ENCODE measurements at places on chromosomes 4 and X.
A peak's percentile ranks its signal among the peaks of the same experiment; 100 is the strongest.

DNA sequence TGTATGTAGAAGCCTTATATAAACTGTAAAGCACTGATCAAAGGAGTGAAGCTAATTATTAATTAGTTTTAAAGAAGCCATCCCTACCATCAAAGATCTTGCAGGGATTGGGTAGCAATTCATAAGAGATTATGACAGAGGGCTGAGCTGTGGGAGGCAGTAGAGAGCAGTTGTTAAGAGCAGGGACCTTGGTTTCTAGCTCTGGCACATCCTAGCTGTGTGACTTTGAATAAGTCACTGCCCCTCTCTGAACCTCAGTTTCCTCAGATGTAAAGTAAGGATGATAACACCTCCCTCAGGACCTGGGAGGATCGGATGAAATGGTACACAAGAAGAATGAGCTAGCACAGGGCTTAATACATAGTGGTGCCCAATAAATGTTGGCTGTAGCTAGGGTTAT, 45.4 kb downstream of the APLN start:
- DNase-seq = no peak

GRCh38 chr4:149738156-149738555, 77.5 kb downstream of the IQCM start:
- DNase-seq = no peak

- no peak for DNase-seq
Observed at GRCh38 chrX:153477901-153478300, 7.5 kb upstream of the HAUS7 start.

GRCh38 chr4:98728433-98728832, 70.0 kb upstream of the TSPAN5 start:
- peak; percentile 46 for DNase-seq

DNA sequence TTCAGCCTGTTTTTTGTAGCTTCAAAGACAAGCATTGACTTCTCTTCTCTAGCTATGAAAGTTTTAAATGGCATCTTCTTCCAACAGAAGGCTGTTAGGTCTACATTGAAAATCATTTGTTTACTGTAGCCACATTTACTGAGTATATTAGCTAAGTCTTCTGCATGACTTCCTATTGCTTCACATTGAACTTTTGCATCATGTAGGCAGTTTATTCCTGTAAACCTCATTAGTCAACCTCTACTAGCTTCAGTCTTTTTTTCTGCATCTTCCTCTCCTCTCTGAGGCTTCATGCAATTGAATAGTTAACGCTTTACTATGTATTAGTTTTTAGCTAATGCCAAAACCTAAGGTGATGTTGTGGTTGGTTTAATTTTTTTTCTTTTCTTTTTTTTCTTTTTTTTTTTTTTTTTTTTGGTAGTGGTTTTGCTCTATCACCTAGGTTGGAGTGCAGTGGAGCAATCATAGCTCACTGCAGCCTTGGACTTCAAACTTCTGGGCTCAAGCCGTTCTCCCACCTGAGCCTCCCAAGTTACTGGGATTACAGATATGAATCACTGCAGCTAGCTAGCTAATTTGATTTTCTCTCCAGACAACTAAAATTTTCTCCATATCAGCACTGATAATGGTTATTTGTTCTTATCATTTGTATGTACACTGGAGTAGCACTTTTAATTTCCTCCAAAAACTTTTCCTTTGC, 3.4 kb downstream of the UGT2A3 start:
- DNase-seq = no peak

- DNase-seq = peak; percentile 30
Observed at GRCh38 chr4:33780952-33781791, 2463.1 kb downstream of the ARAP2 start.

DNA sequence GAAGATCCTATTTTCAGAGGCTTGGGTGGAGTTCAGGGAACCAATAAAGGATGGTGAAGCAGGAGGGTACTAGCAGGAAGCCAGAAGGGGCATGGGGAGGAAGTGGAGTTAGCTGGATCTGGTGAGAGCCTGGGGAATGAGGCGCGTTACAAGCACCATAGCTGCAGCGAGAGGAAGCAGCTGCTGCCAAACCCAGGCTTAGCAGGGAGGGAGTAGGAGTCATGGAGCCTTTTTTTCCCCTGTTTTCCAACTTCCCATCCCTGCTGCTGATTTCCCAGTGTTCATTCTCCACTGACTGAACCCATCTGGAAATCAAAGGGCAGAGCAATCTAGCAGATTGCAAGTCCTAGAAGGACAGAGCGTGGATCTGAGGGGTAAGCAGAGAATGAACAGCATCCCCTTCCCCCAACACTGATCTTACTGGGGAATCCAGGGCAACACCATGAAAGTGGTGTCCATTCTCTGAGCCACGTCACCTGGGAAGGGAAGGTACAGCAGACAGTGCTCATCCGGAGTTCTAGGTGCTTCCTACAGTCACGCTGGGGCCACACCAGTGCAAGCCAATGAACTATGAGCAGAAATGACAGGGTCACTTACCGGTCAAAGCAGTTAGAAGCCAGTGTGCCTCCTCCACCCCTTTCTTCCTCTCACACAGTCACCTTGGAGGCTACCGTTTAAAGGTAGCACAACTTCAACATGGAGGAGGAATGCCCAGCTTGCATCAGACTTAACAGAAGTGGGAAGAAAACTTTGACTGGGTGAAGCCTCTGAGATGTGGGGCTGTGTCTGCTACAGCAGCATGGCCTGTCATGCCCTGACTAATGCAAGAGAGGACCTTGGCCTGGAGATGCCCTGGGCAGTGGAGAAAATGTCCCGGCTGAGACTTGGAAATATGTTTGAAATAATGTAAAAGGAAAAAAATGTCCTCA, 36.7 kb downstream of the SMIM20 start:
- DNase-seq = no peak

DNA sequence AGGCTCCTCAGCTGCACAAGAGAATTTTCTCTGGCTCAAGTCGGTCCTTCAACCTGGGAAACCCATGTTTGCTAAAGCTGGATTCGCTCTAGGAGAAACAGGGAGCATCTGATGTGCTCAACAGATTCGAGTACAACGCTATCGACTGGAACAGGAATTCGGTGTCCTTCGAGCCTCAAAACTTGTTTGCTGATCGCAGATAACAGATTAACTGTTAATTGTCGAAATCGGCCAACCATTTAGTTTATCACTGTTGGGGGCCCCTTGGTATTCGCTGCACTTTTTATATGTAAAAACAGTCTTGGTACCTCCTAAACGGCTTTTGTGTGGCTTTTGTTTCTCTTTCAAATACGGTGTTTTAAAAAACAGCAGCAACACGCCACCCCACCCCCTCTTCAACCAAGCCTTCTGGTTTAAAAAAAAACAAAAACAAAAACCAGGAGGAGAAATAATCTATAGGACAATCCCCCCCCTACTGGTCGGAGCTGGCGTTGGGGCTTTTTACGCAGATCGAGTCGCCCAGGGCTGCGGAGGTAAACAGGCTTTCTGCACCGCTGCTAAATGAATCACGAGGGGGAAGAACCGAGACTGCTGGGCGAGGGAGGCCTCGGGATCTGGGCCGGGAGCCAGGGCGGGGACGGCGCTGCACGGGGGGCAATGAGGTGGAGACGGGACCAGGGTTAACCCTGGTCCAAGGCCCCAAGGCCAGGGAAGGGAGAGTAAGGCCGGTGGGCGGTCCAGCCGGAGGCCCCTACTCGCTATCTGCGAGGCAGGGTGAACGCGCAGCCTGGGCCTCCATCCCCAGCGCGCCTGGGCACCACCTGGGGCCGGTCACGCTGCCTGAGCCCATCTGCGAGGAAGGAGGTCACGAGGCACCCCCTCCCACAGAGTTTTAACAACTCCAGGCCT, 71.7 kb upstream of the BCOR start:
- DNase-seq = peak; percentile 81

GRCh38 chr4:38491854-38492478, 172.0 kb upstream of the KLF3 start:
- no peak for DNase-seq

DNA sequence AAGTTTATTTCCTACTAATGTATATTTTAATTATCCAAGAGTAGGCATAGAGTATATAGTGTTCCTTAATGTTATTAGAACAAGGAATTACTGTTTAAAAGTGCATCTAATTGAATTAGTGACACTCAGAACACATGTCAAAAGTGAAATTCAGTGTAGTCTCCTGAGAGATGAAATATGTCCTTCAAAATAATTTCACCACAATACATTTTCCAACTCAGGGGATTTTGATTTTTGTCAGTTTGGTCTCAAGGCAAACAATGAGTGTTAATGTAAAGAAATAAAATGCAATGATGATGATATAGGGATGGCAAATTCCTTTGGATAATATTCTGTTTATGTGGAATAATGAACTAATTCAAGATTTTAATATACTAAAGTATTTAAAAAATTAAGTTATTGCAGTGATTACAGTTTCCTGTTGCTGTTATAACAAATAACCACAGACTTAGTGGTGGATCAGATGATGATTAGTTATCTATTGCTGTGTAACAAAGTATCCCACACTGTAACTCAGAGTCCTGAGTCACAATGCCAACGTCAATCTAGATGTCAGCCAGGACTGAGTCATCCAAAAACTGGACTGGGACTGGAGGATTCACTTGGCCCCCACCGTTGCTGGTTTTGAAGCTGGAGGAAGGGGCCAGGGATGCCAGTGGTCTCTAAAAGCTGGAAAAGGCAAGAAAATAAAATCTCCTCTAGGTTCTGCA, 148.0 kb upstream of the SLC7A11 start:
- no peak for DNase-seq

DNA sequence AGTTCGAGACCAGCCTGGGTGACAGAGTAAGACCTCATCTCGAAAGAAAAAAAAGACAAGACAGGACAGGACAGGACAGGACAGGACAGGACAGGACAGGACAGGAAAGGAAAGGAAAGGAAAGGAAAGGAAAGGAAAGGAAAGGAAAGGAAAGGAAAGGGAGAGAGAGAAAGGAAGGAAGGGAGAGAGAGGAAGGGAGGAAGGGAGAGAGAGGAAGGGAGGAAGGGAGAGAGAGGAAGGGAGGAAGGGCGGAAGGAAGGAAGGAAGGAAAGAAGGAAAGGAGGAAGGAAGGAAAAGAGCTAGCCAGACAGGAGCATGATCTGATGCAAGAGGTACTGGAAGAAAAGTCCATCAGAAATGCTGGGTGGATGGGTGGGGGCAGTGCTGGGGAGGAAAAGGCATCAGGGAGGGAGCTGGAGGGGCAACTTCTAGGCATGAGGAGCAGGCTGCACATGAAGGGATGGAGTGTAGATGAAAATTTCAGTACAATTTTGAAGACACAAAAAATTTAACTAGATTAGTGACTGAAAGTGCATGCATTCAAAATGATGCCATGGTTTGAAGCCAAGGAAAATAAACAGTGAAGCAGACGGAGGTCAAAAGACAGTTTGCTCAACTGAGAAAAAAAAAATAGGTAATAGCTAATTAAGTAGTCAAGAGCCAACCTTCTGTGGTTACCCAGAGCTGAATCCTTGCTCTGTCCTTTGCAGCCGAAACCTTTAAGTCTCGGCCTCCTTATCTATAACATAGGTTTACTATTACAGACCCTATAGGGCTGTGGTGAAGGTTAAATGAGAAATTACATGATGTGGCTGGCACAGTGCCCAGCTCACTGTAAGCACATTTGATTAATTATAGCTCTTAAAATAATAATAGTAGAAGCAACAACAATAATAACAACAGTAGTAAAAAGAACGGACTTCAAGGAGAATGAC, 59.9 kb downstream of the ZNF827 start:
- DNase-seq = peak; percentile 79

- no peak for DNase-seq
Observed at GRCh38 chr4:8303081-8303480, 33.5 kb downstream of the HTRA3 start.
